ENCODE measurements at places on chromosomes 11 and 22. TPM values are rescaled to one million over a fixed set of nuclear protein-coding genes. Genes with fewer than 3 reads are reported as not detected.
A peak's percentile ranks its signal among the peaks of the same experiment; 100 is the strongest.

Gene NLRP6
- not detected for total RNA-seq

DNA sequence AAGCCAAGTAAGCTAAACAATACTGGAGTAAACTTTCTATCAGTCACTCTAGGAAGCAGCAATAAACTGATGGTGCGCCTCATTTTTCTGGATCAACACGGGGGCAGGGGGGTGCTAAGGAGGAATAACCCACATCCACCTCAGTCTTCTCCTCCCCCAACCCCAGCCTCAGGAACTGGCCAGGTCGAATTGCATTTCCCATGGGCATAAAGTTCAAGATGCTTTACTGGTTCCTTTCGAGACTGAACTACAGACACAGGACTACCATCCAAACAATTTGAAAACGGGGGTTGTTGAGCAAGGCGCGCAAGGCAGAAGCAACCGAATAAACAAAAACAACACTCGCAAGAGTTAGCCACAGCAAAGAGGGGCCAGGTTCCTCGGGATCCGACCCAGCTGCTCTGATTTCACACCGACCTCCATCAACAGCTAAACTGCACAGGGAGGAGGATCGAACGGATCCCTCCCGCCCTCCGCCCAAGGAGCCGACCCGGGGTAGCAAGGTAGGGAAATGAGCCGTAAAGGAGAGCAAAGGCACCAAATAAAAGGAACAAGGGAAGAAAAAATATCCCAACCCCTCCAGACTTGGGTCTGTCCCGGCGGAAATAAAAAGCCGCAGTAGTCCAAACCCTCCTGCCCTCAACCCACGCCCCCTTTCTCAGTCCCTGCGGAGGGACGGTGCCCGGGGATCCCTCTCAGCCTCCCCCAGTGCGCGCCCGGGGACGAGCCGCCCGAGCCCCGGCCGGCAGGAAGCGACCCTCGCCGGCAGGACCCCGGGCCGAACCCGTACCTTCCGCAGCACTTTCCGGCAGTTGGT is 801 bp downstream of the SESN3 start:
- peak; percentile 1 for DNase-seq

DNA sequence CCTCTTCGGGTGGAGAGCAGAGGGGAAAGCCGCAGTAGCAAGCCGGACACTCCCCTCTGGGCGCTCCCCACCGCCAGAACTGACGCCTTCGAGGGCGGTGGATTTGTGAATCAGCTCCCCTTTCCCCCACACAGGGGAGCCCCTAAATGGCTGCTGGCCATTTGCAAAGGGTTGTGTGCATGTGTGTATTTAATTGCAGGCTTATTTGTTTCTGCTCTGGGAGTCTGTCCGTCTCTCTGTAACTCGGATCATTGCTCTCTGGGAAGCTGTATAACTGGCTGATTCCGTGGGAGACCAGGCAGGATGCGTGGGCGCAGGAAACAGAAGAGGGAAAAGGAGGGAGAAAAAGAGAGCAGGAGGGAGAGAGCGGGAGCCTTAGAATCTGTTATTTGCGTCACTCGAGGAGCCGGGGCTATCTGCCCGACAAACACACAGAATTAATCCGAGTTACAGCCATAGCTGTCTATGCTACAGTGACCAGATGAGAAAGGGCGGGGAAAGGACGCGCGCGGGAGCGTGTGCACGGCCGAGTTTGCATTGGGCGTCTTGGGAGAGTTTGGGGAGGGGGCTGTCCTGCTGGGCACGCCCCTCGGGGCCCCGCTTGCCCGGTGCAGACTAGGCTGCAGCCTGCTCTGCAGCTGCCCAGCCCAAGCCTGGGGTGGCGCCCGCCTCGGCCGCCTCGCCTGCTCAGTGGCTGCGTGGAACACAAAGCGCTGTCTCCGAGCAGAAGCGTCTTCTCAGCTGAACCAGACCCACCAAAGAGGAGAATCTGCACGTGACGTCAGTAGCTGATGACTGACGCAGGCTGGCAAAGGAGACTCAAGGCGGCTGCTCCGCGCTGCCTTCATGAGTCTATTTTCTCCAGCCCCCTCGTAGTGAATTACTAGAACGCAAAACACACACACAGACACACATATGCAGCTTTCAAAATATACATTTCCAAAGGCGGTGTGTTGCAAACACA is 105.3 kb upstream of the HSD17B12 start:
- no peak for DNase-seq

DNA sequence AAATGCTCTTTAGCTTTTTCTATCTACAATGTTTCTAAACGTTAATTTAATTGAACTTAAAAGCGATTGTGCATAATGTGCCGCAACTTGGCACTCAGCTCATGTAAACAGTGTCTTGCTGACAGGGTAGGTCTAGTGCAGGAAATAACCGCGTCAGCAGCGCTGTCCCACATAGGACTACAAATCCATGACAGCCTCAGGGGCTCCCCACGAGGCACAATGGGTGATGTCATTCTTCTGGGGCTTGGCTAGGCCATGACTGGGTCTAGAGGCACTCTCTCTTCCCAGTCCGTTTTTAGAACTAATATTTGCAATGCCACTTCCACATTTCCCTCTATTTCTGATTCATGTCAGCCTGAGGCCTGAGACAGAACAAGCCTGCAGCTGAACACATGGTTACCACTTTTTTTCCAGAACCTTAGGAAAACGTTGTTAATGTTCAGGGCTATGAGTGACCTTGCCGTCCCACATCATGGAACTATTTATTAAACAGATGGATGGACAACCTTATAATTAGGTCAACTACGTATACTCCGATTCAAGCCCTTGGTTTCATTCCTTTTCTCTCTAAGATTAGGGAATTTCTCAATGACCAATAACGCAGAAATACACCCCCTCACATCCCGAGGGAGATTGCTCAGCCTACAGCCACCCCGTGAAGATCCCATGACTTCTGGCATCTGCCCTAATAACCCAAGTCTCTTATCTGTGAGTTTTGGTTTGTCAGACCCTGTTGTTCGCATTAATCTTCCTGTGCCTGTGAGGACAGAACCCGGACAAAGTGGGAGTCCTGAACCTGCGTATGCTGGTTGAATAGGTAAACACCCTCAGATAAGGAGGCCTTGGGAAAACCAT is 19.4 kb upstream of the SNX32 start:
- DNase-seq = no peak

GRCh38 chr11:80424012-80424695 is 983.3 kb upstream of the TENM4 start:
- DNase-seq = no peak

Gene ME3
- 61.1 TPM for total RNA-seq

Measured in PC-9 (cell line).